ENCODE measurements at places on chromosomes 11 and 22.

DNA sequence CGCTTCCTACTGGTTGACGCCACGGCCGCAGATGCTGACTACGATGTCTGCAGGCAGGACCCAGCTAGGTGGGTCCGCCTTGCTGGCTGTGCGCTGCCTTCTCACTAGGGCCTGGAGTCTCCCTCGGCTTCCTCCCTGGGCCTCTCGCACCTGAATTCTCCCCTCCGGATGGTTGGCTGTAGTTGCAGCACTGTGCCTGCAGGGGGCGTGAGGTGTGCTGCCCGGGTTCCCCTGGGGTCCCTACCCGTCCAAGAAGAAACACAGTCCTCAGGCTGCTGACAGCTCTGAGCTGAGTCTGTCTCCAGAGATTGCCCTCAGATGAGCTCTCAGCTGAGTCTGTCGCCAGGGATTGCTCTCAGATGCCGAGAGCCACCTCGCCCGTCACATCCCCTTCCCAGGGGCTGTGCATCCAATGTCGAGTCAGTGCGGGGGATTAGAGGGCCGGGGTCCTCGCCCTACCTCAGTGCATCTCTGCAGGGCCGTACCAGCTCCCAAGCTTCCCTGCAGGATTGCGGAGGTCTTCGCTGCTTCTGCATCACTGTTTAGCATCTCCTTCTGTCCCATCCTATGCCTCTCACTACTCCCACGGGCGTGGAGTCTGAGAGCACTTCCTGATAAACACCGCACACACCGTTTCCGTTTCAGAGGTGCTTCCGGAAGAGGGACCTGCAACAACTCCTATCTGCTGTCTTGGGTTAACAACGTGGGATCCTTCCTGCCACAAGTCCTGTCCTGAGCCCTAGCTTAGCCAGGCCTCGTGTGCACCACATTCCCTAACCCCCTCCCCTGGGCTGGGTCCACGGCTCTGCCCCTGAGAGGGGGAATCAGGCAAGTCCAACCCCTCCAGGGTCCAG, 196.9 kb downstream of the CSNK2A3 start:
- DNase-seq = no peak

- DNase-seq = no peak
Measured at GRCh38 chr11:62925745-62926679, 4.8 kb upstream of the CHRM1 start.

DNA sequence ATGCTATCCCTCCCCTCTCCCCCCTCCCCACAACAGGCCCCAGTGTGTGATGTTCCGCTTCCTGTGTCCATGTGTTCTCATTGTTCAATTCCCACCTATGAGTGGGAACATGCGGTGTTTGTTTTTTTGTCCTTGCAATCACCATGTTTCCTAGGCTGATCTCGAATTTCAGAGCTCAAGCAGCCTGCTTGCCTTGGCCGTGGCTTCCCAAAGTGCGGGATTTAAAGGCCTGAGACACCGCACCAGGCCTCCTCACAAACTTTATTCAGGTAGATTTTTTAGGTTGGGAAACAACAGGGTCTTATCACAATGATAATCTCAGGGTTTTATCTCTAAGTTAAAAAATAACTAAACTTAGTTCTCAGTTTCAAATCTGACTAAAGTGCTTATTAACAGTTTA, 125.4 kb downstream of the LUZP2 start:
- DNase-seq = no peak

DNA sequence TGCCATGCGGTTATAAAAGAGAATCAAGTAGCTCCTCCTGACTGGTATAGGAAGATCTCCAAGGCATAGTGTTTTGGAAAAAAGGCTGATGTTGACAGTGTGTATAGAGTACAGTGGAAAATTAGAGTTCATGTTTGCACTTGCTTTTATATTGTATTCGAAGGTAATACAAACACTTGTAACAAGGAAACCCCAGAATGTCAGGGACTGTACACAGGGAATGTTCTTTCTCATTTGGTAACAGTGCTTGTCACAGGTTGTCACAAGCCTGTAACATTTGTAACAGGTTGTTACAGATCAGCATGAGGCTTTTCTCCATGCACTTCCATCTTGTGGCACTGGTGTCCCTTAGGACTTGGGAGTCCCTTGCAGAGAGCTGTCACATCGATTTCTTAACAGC, 64.0 kb downstream of the GRK3 start:
- DNase-seq = no peak

GRCh38 chr22:23862103-23862502, 4.4 kb downstream of the SLC2A11 start:
- DNase-seq = no peak

GRCh38 chr22:23178512-23179254, 1.6 kb upstream of the BCR start:
- no peak for DNase-seq

- no peak for DNase-seq
Measured at GRCh38 chr22:22751043-22751603, 106.7 kb downstream of the GGTLC2 start.

DNA sequence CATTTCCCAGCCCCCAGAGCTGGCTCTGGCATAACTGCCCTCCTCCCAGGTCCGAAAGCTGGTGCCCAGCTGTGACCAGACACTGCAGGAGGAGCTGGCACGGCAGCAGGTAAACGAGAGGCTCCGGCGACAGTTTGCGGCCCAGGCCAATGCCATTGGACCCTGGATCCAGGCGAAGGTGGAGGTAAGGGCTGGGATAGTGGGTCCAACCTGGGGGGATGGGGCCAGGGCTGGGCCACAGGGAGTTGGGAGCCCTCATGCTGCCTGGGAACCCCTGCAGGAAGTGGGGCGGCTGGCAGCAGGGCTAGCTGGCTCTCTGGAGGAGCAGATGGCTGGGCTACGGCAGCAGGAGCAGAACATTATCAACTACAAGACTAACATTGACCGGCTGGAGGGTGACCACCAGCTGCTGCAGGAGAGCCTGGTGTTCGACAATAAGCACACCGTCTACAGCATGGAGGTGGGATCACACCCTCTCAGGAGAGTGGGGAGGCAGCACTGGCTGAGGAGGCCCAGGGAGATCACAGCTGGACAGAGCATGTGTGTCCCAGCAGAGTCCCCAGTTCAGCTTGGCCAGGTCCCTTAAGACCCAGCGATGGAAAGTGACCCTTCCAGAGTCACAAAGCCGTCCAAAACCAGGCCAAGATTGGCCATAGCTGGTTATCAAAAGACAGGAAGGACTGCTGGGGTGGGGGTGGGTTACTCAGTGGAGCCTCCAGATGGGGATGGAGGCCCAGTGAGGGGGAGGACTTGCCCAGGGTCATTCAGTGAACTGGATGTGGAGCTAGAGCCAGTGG, 7.0 kb downstream of the CTSF start:
- DNase-seq = no peak

DNA sequence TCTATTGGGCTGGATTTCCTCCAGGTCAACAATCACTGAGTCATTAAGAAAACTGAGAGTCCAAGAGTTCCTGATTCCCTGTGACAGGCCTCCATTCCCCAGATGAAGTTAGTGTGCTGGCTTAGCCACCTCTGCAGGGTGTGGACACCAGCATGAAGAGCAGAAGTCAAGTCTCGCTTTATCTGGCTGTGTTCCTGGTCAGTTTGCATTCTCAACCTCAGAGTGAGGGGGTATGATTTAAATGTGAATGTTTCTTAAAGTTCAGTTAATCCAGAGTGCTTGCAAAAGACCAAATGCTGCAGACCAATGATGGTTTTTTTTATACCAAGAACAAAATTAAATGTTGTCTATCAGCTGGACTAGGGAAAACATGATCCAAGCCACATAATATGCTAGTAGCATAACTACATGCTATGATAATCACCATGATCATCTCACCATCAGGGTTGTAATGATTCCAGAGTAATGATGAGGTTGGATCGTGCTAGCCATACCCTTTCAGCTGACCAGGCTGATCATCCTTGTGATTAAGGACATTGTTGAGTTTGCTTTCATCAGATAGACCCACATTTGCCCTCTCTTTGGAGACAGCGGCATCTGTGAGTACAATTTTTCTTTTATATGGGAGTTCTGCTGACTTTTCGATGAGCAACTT, 145.8 kb upstream of the ARHGAP20 start:
- no peak for DNase-seq

GRCh38 chr11:65386307-65387140, at the start of gene FRMD8:
FRMD8 (plus strand) TSS chr11:65386637; CDS start chr11:65387037, 400 bp downstream.
- peak; percentile 86 for DNase-seq

- no peak for DNase-seq
Measured at GRCh38 chr11:14973621-14974514, 1.7 kb upstream of the CALCA start.

GRCh38 chr11:117519170-117519569, 191.5 kb downstream of the CEP164 start:
- no peak for DNase-seq

GRCh38 chr22:35150183-35151107, 84.5 kb downstream of the ISX start:
- DNase-seq = peak; percentile 34

GRCh38 chr22:45997777-45998637, 21.0 kb upstream of the WNT7B start:
- no peak for DNase-seq

DNA sequence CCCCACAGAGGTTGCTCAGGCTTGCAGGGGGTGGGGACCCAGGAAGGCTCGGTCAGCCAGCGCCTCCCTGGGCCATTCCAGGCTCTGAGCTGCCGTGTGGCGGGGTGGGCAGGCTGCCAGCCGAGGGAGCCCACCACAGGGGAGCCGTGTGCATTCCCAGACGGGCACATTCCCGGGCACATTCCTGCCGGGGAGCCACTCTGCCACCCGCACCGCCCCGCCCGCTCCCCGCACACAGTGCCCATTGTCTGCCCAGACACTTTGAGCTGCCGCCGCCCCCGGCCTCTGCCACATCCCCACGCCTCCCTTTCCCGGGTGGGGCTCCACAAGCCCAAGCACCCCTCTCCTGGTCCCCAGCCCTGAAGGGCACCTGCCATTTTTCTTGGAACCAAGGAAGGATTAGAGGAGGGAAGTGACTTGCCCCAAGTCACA, 27.4 kb downstream of the RPL3 start:
- DNase-seq = no peak

GRCh38 chr22:27557286-27558008, 244.1 kb downstream of the MN1 start:
- no peak for DNase-seq

GRCh38 chr22:43975041-43975440, 19.8 kb downstream of the SAMM50 start:
- no peak for DNase-seq

GRCh38 chr22:22194931-22195264, 49.7 kb upstream of the VPREB1 start:
- no peak for DNase-seq

DNA sequence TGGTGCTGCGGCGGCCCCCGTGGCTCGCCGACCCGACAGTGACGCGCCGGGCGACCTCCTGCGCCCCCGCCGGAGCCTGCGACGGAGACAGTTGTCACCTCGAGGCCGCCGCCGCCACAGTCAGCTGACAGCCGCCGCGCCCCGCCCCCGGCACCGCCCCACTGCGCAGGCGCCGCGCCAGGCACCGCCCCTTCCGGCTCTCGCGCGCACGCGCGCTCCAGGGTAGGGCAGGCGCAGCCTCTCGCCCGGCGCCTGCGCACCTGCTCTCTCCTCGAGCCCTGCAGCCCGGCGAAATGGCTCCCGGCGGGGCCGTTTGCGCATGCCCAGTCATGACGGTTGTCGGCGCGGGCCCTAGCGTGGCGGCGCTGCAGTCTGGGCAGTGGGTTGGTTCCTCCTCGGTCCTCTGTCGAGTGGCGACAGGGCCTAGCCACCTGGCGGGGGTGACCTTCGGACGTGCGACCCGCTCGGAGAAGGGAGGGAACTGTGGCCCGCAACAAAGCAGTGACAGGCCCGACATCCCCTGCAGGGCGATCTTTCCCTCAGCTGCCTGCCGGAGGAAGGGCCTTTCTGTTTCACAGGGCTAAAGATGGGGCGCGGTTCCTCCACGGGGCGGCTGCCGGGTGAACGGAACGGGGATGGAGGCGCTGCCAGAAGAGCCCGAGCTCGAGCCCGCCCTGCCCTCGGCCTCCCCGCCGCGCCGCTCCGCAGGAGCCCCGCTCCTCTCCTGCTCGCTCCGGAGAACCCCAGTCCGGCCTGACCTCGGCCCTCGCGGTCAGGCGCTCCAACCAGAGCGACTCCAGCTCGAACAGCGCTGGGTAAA, at the start of gene TOLLIP:
TSS of gene TOLLIP (minus strand) at position 135 of the 820 bp plus-strand sequence. CDS start at position 1, 134 bp downstream.
- DNase-seq = peak; percentile 94

- no peak for DNase-seq
Measured at GRCh38 chr11:114136686-114137640, 77.5 kb downstream of the ZBTB16 start.
